Colonic mucosa (tissue), 4 donors: ENCODE measurements at places on chromosomes 5 and 9. TPM values are rescaled to one million over a fixed set of nuclear protein-coding genes. Genes with fewer than 3 reads are reported as not detected.

- H3K4me1 ChIP-seq: no peaks in the 10 kb centered on the region
- no peaks in the 10 kb centered on the region for H3K27me3 ChIP-seq
- no peaks in the 10 kb centered on the region for H3K36me3 ChIP-seq
- H3K27ac ChIP-seq: no peak overlapping the region
- DNase-seq: no peak
- H3K4me3 ChIP-seq: peak overlapping the region; percentile 78
These were observed 3.0 kb downstream of the ZSWIM6 start for GRCh38 chr5:61334868-61335615.

- no peak overlapping the region for H3K27ac ChIP-seq
- H3K27me3 ChIP-seq: no peaks in the 10 kb centered on the region
- H3K36me3 ChIP-seq: no peaks in the 10 kb centered on the region
These were observed 16.1 kb downstream of the MEGF10 start for GRCh38 chr5:127306647-127307046.

Gene CARD9
- total RNA-seq: 1.7 TPM

DNA sequence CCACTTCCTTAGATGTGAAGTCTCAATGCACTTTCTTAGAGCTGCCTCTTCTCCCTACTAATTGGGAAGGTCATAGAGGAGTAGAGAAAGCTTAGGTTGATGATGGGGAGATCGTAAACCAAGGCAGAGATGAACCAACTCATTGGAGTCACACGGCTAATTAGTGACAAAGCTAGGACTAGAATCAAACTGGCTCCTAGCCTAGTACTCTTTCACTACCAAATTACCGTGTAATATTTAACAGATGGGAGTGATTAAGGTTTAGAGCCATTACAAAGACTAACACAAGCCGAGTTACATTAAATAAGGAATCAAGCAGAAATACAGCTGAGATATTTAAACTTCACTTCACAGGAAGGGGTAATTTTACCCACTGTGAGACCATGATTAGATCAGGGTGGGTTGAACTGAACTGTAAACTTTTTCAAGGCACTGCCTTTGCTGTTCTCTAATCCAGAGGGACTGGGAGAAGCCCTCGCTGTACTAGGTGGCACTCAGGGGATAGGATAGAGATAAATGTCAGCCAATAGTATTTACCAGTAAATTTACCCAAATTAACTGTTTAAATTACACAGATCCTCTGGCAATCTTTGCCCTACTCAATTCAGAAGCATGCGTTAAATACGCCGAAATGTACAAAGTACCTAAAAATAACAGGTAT is 166.4 kb upstream of the PIK3R1 start:
- H3K27me3 ChIP-seq: no peaks in the 10 kb centered on the region
- no peak overlapping the region for H3K4me3 ChIP-seq
- H3K4me1 ChIP-seq: no peaks in the 10 kb centered on the region
- no peaks in the 10 kb centered on the region for H3K36me3 ChIP-seq
- DNase-seq: no peak

GRCh38 chr9:69078581-69078980 is 43.0 kb downstream of the FXN start:
- H3K36me3 ChIP-seq: no peaks in the 10 kb centered on the region
- no peak overlapping the region for H3K4me3 ChIP-seq
- no peaks in the 10 kb centered on the region for H3K27me3 ChIP-seq

GRCh38 chr9:89143266-89143665 is 35.4 kb downstream of the SHC3 start:
- no peak for DNase-seq
- no peaks in the 10 kb centered on the region for H3K36me3 ChIP-seq
- no peak overlapping the region for H3K4me3 ChIP-seq
- no peak overlapping the region for H3K27ac ChIP-seq
- H3K4me1 ChIP-seq: no peaks in the 10 kb centered on the region
